Left hindlimb (tissue), 1 donor: ENCODE measurements at places on chromosomes 4 and X.
A peak's percentile ranks its signal among the peaks of the same experiment; 100 is the strongest.

DNA sequence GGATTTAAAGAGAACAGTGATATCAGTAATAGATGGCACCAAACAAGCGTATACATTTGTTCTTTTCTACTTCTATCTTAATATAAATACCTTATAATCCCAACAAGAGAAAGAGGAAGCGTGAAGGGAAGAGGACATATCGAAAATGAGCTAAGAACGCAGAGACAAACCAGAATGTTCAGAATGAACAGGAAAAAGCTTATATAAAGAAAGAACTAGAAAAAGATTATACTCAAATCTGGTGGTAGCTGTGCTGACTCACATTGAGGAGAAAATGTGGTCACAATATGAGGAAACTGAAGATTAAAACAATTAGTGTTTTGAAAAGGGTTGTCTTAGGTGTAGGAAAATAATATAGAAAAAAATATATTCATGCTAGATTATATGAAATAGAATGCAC lies 2.0 kb upstream of the GPR34 start:
- no peak for DNase-seq

- DNase-seq: no peak
These were observed 114.6 kb upstream of the GRID2 start for GRCh38 chr4:92189146-92189545.

DNA sequence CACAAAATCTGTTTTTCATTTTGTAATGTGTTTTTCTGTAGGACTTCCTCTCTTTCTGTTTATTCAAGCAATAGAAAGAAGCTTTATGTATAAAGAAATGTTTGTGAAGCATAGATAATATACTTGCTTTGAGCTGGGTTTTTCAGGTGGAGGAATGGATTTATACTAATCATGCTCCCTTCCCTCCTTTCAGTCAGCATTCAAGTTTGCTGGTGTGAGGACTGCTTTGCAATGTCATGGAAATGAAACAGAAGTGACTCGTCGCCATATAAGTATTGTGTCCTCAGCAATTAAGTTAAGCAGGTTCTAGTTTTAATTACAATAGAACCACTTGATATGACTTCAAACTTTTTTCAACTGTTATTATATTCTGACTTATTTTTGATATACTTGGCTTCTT lies 1447.1 kb downstream of the PCDH19 start:
- no peak for DNase-seq

DNA sequence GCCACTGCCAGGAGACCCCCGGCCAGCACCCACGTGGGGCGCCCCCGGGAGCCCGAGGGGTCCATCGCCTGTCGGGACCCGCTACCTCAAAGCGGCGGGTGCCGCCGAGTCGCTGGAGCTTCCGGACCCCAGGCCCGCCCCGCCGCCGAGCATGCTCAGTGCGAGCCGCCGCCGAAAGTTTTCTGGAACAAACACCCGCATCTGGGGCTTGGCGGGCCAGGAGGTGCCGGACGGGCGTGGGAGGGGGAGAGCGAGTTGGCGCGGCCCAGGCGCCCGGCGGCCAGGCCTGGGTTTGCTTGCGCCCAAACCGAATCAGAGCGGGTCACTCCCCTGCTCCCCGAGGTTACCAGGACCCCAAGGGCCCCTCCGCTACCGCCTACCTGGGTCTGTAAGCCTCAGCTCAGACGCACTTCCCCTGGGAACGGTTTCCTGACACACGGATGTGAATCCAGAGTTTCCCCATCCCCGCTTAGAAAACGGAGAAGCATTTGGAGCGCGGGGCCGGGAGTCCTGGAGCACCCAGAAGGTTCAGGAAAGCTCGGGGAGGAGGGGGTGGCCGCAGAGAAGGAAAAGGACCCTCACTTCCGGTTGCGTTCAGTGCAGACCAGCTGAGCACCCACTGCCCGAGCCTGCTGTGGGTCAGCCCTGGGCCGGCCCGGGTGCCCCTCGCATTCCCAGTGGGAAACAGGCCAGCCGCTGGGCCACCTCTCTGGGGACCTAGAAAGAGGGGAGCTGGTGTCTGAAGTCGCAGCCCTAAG lies at the start of gene EVC2:
TSS of gene EVC2 (minus strand) at position 111 of the 758 bp plus-strand sequence. CDS start at position 65, 46 bp downstream.
- DNase-seq: peak; percentile 89

GRCh38 chr4:7160439-7160838 lies 31.9 kb upstream of the SORCS2 start:
- DNase-seq: peak; percentile 39

DNA sequence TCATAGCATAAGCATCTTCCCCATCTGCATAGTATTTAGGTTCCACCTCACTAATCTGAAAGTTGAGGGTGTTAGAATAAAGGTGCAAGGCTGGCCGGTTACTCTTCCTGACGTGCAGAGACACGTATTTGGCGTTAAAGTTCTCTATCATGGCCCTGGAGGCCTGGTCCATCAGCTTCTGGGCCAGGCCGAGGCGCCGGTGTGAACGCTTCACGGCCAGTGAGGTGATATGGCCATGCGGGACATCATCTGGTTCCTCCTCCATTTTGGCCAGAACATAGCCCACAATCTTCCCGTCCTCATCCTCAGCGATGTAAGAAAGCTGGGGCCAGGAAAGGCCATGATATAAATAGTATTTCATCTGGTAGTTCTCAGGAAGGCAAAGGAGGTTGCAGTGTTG lies 425 bp downstream of the NAA11 start:
- no peak for DNase-seq

DNA sequence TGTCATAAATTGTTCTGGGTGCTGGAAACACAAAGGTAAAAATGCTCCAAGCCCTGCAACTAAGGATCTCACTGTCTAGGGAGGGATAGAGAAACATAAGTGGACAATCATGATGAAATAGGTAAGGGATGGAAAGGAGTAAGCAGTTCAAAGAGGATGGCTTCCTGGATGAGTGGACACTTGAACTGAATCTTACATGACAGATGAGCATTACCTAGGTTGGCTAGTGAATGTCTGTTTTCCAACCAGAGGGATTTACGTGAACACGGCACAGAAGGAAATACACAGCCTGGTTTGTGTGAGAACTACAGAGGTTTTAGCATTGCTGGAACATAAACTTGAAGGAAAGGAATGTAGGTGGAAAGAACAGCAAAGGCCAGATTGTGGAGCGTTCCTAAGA lies 150.2 kb upstream of the GALNT7 start:
- DNase-seq: no peak

GRCh38 chrX:155889328-155889727 lies 8.2 kb downstream of the VAMP7 start:
- DNase-seq: no peak

- DNase-seq: no peak
These were observed 26.7 kb downstream of the IRF2 start for GRCh38 chr4:184447664-184448063.

DNA sequence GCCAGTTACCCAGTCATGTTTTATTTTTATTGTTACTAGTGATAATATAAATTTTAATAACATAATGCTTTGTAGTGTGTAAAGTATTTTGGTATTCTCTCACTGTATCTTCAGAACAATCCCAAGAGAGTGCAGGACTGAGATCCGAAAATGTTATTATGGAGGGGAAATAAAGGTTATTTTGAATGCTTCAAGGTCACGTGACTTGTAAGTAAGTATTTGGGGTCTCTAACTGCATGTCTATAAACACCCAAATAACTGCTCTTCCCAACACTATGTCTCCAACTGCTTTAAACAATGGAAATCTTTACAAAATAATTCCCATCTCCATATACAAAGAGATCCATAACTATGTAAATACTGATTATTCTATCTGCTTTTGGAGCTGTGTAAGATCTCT lies 302.2 kb downstream of the LDB2 start:
- DNase-seq: no peak

- no peak for DNase-seq
These were observed 133.0 kb upstream of the RASGEF1B start for GRCh38 chr4:81604683-81605218.

DNA sequence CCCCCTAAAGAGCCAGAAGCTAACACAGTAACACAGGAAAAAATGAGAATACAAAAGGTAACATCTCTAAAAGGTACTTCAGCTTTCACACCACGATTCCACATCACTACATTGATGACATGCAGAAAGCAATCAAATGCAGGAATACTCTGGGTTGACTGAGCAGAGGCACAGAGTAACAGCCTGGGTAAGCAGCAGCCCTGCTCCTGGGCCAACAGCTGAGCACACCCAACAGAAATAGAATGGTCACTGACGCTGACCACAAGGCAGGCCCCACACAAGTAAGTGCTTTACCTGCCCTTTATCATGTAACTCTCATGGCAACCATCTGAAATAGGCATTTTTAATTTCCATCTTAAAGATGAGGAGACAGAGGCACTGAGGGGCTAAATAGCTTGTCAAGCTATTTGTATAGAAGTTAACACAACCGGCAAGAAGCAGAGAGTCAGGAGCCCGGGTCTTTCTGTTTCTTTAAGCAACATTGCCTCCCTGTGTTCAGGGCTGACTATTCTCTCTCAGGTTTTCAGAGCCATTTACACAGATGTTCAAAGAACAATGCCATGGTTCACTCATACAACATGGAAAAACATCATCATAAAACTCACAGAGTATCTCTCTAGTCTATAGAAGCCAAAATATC lies 168.9 kb downstream of the ZNF674 start:
- peak; percentile 29 for DNase-seq

GRCh38 chr4:41400296-41400695 lies 137.7 kb upstream of the LIMCH1 start:
- DNase-seq: no peak

DNA sequence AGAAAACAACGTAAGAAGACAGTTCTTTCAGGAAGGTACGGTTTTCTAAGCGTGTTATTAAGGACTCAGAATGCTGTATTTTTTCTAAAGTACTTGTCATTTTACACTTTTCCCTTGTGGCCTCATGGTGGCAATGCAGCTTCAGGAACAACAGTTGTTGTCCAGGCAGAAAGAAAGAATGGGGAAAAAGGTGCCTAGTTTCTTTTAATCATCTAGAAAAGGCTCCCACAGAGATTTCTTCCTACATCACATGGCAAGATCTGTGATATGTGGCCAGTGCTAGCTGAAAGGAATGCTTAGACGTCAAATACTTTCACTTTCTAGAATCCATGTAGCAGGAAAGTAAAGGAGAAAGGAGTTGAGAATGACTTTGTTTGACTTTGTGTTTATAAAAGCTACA lies 49.0 kb upstream of the TRAM1L1 start:
- DNase-seq: no peak

DNA sequence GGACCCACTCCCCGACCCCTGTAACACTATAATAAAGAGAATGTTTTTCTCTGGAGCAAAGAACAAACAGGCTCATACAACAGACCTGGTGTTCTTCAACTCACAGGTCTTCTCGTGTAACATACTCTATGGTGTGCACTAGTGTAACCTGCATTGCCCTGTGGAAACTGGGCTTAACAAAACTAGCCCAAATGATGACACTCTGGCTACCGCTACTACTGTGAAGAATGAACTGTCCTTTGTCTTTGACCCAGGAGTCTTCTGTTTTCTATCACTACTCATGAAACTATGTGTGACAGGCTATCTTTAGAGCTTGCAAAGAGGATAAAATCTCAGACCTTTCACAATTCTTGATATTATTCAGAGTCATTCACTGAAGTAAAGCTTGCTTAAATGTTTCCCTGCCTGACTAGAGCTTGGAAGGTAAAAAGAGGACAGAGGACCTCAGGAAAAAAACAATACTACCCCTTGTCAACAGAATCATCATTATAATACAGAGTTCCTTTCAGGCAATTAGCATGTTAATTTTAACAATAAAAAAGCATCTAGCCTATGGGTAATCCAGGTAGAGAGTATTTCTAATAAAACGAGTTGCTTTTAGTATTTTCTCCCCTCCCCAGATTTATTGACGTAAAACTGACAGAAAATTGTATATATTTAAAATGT lies 59.2 kb downstream of the FSTL5 start:
- no peak for DNase-seq

DNA sequence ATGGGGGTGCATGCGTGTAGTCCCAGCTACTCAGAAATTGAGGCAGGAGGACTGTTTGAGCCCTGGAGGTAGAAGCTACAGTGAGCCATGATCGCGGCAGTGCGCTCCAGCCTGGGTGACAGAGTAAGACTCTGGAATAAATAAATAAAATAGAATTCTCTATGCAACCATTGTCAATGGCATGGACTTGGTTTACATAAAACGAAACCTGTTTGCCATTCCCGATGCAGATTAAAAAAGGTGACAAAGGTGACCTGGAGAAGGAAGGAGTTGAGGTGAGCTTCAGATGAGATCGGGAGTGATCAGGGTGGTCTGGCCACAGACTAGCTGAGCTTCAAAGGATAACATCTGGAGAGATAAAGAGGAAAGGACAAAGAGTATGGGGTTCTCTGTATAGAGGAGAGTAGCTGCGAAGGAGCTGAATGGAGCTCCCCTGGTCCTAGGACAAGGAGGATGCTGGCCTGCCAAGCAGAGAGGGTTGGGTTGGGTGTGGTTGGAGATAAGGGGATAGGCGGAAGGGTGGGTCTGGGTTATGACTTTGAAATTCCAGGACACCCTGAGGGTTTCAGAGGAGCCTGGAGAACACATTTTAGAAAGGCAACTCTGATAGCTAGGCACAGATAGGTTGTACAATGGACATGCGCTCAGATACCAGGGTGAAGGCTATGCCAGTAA lies 98.6 kb downstream of the RBM47 start:
- DNase-seq: no peak

DNA sequence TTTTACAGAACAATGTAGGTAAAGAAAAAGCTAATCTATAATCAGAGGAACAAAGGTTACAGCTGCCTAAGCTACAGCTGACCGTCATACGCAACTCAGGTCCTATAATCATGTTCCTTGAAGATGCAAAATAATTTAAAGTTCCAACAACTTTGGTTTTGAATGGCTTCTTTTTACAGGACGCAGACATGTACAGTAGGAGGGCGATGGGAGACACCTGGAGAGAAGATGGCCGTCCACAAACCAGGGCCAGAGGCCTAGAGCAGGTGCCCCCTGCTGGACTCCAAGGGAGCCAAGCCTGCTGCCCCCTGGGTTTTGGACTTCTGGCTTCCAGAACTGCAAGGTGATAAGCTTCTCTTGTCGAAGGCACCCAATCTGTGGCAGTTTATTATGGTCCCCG lies 10.6 kb downstream of the HGFAC start:
- no peak for DNase-seq

- no peak for DNase-seq
These were observed 32.3 kb downstream of the BCOR start for GRCh38 chrX:40065296-40066046.

GRCh38 chr4:109559625-109559982 lies 442 bp upstream of the MCUB start:
- no peak for DNase-seq

DNA sequence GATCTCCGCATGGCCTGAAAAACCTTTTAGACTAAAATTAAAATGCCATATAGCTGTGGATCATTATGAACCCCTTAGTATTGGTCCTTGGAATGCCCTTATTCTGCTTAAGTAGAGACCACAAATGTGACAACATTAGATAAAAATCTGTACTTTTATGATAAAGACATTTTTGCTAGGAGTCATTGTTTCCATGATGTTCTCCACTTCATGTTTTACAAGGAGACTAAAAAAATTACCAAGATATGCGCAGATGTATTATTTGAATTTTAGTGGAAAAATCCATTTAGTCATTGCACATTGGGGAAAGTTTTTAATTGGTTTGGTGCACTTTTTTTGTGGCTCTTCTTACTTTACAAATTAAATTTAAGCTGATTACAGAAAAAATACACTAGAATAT lies 85.1 kb upstream of the HPRT1 start:
- no peak for DNase-seq

GRCh38 chr4:158159054-158159717 lies 13.6 kb downstream of the GASK1B start:
- DNase-seq: no peak
